Stimulated activated CD8-positive, alpha-beta memory T cell treated with anti-CD3 and anti-CD28 coated beads, Interleukin-7, amount 100 ng/mL, for 1 hour (primary cell): ENCODE measurements at places on chromosomes 2 and 18.

DNA sequence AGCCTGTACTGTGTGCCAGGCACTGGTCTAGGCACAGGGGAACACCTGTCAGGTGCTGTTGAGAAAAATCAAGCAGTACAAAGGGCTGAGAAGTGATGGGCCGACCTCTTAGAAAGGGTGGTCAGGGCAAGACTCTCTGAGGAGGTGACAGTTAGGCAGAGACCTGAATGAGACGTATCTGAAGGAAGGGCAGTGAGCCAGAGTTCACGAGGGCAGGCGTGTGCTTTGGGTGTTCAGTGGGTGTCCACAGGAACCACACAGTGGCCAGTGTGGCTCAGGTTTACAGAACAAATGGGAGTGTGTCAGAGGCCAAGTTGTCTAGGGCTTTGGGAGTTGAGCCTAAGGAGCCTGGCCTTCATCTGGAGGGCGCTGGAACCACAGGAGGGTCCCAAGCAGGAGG, 6.2 kb downstream of the ARMC9 start:
- no peak for DNase-seq

DNA sequence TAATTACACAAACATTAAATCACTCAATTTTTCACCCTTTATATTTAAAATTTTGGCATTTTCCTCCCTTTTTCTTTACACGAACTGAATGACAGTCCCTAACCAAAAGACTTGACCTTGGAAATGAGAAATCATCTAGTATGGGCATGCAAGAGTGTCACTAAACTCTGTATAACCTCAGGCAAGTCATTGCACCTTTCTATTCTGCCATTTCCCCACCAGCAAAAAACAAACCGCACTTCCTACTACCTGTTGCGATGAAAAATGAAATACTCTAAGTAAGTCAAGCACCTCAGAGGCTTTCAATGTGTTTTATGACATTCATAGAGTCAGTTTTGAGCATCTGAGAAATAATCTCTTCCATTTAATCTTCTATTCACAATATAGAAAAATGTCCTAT, 44.1 kb downstream of the ANKRD44 start:
- DNase-seq, result no peak

DNA sequence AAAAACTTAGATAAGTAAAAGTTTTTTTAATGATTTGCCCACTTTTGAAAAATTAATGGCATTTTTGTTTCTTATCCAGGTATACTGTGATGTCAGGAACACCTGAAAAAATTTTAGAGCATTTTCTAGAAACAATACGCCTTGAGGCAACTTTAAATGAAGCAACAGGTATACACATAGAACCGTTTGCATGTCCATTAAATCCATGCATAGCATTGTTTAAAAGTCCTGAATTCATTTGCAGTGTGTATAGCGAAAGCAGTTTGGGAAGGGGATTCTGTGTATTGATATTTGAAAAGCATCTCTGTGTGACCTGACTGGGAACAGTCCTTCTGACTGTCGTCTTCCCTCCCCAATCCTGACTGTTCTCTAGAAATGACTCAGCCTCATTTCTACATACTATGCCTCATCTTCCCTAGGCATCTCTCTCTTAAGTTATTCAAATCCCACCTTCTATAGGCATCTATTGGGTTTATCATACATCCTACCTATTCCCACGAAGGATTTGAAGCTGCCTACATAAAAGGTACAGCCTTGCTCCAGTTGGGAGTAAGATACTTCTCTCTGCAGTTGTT, 79.2 kb upstream of the MAP3K20 start:
- DNase-seq, result no peak

DNA sequence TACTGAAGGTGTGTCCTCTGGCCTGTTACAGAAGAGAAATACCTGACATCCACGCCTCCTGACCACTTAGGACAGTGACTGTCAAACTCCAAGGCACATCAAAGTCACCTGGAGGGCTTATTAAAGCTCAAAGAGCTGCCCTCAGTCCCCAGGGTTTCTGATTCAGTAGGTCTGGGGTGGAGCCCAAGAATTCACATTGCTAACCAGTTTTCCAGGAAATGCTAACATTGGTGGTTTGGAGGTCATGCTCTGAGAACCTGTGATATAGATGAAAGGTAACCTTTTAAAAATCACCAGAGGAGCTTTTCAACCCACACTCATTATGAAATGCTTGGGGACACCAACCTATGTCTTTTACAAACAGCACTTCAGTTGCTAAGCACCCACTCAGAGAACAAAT, 172.3 kb downstream of the ALK start:
- DNase-seq, result no peak

DNA sequence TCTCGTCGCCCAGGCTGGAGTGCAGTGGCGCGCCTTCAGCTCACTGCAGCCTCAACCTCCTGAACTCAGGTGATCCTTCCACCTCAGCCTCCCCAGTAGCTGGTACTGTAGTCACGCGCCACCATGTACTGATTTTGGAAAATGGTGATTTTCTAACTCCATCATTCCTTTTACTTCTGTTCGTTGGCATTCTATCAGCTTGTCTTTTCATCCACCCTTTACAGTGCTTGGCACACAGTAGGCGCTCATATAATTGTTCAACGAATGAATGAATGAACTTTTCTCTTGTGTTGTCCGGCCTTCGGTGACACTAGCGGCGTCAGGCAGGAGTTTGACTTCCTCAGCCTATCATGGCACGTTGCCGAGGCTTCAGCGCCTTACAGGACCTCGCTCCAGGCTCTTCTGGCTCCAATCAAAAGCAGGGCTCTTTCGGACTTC, 373 bp upstream of the MTHFD2 start:
- DNase-seq, result no peak
